ENCODE measurements at places on chromosomes 5 and 9.

DNA sequence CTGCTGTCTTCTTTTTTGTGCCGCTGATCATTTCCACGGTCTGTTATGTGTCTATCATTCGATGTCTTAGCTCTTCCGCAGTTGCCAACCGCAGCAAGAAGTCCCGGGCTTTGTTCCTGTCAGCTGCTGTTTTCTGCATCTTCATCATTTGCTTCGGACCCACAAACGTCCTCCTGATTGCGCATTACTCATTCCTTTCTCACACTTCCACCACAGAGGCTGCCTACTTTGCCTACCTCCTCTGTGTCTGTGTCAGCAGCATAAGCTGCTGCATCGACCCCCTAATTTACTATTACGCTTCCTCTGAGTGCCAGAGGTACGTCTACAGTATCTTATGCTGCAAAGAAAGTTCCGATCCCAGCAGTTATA is 17.1 kb downstream of the F2R start:
- DNase-seq = no peak

DNA sequence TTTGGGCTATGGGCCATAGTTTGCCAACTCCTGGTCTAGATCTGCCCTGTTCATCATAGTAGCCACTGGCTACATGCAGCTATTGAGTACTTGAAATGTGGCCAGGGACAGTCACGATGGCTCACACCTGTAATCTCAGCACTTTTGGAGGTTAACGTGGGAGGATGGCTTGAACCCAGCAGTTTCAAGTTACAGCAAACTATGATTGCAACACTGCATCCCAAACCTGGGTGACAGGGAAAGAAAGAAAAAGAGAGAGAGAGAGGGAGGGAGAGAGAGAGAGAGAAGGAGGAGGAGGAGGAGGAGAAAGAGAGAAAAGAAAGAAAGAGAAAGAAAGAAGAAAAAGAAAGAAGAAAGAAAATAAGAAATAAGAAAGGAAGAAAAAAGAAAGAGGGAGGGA is 5.1 kb upstream of the GMCL2 start:
- no peak for DNase-seq

GRCh38 chr5:108481355-108481931 is 99.5 kb upstream of the FBXL17 start:
- DNase-seq = no peak

GRCh38 chr9:136283291-136284235 is 20.3 kb downstream of the CCDC187 start:
- DNase-seq = peak; percentile 79

GRCh38 chr5:173563246-173563645 is 53.2 kb downstream of the BOD1 start:
- no peak for DNase-seq

- no peak for DNase-seq
These were observed 2.1 kb upstream of the EEIG1 start for GRCh38 chr9:127982912-127983311.

DNA sequence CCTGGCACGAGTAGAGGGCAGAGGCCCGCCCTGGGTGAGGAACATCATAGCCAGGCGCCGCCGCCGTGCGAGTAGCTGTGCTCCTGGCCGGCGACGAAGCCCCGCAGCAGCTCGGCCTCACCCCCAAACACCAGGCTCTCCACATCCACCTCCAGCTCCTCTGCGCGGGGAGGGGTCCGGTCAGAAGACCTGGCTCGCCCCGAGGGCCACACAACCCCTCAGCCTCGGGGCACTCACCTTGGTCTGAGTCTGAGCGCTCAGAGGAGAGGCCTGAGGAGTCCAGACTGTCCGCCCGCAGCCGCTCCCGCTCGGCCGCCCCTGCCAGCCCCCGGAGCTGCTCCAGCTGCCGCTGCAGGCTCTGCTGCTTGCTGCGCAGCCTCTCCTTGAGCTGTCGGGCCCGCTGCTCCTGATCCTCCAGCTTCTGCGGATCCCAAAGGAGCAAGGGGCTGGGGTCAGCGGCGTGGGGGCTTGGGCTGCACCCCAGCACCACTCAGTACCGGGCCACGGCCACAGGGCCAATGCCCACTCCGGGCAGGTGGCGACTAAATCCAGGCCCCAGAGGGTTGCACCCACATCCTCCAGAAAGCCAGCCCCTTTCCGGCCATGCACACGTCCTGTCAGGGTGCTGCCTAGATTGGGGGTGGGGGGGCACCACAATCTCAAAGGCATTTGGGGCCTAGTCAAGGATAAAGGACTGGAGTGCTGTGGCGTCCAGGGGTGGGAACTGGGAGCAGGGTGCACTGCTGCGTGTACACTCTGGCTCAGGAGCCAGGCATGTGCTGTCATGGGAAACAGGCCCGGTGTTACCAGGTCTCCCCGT is 3.9 kb downstream of the MXD3 start:
- no peak for DNase-seq

All from left ventricle myocardium inferior (tissue), 1 donor.